ENCODE measurements at places on chromosomes 16 and 17.

DNA sequence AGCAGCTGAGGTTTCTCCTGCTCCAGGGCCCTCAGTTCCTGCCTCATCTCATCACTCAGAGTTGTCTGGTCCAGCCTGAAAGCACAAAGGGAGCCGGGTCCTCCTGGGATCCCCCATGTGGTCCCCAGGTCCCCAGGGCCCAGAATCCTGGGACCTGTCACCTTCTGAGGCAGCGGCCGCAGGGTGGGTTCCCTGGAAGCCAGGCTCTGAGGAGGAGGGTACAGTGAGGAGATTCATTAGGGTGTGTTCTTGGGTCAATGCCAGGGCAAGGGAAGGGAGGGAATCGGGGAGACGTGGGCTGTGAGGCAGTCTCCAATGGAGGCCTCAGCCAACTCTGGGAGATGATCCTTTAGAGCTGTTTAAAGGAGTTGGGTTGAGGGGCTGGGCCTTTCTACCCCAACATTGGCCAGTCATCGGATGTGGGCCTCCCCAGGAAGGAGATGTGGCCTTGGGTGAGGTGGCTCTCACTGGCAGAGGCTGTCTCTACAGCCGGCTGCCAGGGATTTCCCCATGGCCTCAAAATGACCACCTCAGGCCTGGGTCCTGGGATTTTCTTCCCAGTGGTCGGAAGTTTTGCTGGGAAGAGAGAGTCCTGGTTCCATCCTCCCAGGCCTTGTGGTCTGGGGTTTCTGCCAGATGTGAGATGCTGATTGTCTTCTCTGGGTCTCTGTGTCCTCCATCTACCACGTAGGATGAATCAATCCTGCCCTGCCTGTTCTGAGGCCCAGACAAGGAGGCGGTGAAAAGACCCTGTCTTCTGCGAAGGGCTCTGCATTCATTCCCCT is 47.3 kb downstream of the NLRP1 start:
- no peak overlapping the region for H3K4me3 ChIP-seq
- DNase-seq: no peak
- no peaks in the 10 kb centered on the region for H3K4me1 ChIP-seq
- no peak overlapping the region for H3K27ac ChIP-seq

- no peak overlapping the region for H3K4me3 ChIP-seq
- no peak overlapping the region for H3K27ac ChIP-seq
- no peaks in the 10 kb centered on the region for H3K36me3 ChIP-seq
- H3K27me3 ChIP-seq: no peaks in the 10 kb centered on the region
- no peak for DNase-seq
- no peaks in the 10 kb centered on the region for H3K4me1 ChIP-seq
Measured at GRCh38 chr17:31329221-31329620, 7.8 kb upstream of the EVI2A start.

DNA sequence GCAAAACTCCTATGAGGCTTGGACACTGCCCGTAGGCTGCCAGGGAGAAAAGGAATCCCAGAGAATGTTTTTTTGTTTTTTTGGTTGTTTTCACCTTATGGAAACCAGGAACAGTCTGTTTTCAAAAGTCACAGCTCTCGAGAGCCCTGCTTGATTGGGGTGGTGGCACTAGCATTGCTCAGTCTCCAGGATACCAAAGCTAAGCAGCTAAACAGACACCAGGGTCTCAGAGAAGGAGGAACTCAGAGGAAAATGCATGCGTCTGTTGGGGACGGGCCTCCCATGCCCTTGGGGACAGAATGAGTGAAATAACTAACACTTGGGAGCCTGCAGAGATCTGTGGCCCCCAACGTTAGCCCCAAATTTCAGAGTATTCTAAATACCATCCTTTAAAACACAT is 178.8 kb downstream of the SOX9 start:
- DNase-seq: no peak
- no peak overlapping the region for H3K4me3 ChIP-seq
- H3K36me3 ChIP-seq: no peaks in the 10 kb centered on the region
- H3K4me1 ChIP-seq: peaks cover 14% of the 10 kb centered on the region
- H3K27ac ChIP-seq: no peak overlapping the region

DNA sequence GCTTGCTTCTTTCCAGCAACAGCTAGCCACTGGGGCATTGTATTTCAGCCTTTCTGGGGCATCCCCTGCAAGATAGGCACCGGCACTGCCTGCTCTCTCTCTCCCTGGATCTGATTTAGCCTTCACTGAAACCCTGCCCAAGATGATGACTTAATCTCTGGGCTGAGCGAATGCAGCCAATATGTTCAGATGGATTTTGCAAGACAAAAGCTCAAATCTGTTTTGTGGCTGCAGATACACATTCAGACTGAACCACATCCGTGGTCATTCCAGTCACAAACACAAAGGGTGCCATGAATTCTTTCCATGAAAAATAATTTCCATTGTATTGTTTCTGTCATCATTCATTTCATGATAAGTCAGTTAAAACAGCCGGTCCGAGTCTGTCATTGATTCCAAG is 24.2 kb downstream of the SOST start:
- DNase-seq: no peak
- H3K4me3 ChIP-seq: no peak overlapping the region

DNA sequence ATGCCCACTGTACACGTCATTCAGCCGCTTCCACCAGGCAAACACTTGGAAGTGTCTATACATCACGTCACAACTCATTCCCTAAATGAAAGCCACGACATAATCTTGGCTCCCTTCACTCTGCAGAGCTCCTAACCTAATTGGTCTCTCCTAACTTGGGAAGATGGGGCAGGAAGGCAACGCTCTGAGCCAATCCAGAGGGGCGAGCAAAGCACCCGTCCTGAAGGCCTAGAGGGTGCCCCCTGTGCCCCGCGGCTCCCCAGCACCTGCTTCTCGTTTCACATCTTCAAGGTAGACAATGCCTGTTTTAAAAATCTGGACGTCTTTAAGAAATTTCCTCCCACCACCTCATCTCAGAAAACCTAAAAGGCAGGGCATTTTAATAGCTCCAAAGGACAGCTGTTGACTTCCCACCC is 1.0 kb downstream of the CSNK2A2 start:
- peaks cover 21% of the 10 kb centered on the region for H3K4me1 ChIP-seq
- H3K27ac ChIP-seq: peak overlapping the region; percentile 57
- no peak for DNase-seq
- peaks cover 37% of the 10 kb centered on the region for H3K27me3 ChIP-seq
- peak overlapping the region; percentile 93 for H3K4me3 ChIP-seq
- peaks cover 50% of the 10 kb centered on the region for H3K36me3 ChIP-seq

DNA sequence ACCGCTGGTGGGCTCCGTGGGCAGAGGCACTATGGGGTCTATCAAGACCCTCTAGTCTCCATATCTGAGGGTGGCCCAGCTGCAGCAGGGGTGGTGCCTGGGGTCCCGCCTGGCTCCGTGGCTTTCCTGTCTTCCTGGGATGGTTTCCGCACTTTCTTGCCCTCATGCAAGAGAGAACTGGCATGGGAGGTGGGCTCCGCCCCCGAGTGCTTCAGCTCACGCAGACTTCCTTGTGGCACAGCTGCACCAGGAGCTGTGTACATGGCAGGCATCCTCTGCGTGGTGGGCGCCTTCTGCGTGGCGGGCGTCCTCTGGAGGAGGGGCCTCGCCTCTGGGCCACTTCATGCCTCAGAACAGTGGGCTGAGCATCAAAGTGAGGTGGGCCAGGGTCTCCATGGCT is 73.1 kb downstream of the LMF1 start:
- H3K4me3 ChIP-seq: no peak overlapping the region
- no peak for DNase-seq
- H3K27ac ChIP-seq: no peak overlapping the region

- peaks cover 36% of the 10 kb centered on the region for H3K36me3 ChIP-seq
- peak; percentile 53 for DNase-seq
- H3K27me3 ChIP-seq: peaks cover 7% of the 10 kb centered on the region
- peaks cover 29% of the 10 kb centered on the region for H3K4me1 ChIP-seq
Measured at GRCh38 chr17:6555331-6556120, 829 bp downstream of the PITPNM3 start.

DNA sequence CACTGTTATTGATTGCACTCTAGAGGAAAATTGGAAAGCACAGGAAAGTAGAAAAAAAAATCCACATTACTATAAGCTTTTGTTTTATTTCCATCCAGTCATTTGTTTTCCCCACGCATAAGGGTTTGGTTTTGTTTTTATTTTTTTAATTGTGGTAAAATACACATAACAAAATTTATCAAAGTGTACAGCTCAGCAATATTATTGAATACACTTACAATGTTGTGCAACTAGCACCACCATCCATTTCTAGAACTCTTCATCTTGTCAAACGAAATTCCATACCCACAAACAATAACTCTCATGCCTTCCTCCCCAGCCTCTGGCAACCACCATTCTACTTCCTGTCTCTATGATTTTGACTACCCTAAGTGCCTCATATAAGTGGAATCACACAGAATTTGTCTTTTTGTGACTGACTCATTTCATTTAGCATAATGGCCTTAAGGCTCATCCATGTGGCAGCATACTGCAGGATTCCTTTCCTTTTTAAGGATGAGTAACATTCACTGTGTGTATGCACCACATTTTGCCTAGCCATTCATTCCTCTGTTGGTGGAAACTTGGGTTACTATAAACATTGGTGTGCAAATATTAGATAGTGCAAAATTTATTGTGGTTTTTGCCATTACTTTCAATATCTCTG is 11.1 kb downstream of the SPPL2C start:
- H3K4me1 ChIP-seq: no peaks in the 10 kb centered on the region
- H3K27ac ChIP-seq: no peak overlapping the region
- no peaks in the 10 kb centered on the region for H3K36me3 ChIP-seq
- no peak overlapping the region for H3K4me3 ChIP-seq
- DNase-seq: no peak

DNA sequence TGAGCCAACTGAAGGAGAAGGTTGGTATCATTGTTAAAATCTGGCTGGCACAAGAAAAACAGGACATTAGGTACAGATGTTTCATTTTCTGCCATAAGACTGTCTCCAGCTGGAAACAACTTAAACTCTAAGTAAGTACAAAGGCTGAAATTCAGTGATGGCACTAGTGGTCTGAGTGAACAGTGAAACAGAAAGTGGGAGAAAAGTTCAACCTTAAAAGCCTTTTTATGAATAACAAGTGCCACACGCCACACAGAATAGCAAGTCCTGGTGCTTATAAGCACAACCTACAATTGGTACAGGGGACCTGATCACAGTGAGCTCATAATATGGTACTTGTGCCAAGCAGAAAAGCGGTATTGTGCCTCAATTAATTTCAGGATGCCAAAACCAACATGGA is 56.7 kb downstream of the CEP112 start:
- H3K4me1 ChIP-seq: no peaks in the 10 kb centered on the region
- no peaks in the 10 kb centered on the region for H3K36me3 ChIP-seq
- H3K27ac ChIP-seq: no peak overlapping the region
- no peak for DNase-seq

DNA sequence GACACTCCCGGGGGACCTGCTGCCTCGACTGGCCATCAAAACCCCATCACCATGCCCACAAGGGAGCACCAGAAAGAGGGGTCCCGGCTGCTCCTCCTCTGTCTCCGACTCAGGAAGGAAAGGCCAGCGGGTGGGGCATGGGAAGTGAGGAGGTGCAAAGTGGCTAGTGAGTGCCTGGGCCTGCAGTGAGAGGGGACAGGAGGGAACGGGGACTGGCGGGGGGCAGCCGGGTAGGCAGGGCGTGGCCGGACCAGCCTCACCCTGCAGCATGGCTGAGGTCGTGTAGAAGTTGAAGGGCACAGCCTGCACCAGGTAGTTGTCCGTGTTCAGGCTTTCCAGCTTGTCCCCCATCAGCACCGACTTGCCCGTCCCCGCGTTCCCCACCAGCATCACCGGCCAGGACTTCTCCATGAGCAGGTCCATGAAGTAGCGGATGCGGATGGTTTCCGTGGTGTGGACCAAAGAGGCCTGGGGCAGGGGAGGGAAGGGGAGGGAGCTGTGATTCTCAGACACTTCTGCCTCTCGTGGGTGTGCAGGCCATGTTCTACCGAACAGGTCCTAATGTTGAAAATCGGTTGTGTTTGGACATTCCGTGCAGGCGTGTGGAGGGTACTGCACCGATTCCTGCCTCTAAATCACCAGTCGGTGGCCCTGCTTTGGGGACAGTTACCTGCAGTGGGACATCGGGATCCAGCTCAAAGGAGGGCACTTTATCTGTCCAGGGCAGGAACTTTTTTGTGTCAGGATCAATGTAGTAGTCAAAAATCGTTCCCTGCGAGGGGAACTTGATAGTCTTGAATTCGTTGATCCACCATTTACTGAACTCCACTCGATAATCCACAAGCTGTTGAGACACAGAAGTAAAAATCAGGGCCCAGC is 91.7 kb downstream of the DNAH17 start:
- no peak overlapping the region for H3K27ac ChIP-seq
- peaks cover 5% of the 10 kb centered on the region for H3K36me3 ChIP-seq
- peak overlapping the region; percentile 63 for H3K4me3 ChIP-seq
- peaks cover 42% of the 10 kb centered on the region for H3K27me3 ChIP-seq
- H3K4me1 ChIP-seq: peaks cover 9% of the 10 kb centered on the region

GRCh38 chr16:22705799-22706198 is 108.2 kb upstream of the HS3ST2 start:
- H3K27me3 ChIP-seq: peaks cover 27% of the 10 kb centered on the region
- no peaks in the 10 kb centered on the region for H3K36me3 ChIP-seq
- DNase-seq: no peak
- no peak overlapping the region for H3K4me3 ChIP-seq

DNA sequence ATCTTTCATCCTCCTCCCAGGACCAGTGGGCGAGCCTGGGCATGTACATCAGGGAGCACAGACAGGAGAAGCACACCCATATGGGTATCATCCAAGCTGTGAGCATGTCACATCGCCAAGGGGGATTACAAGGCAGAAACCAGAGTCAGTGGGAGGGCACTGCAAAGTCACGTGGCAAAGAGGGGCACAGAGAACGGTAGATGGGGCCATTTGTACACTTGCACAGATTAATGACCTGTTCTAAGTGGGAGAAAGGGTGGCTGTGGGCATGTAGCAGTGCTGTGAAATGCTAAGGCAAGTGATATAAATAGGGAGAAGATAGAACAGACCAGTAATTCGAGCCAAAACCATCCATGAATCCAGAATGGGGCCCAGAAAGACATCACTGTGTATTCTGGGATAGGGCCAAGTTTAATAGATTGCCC is 265.0 kb downstream of the CPPED1 start:
- no peaks in the 10 kb centered on the region for H3K27me3 ChIP-seq
- H3K27ac ChIP-seq: no peak overlapping the region
- no peak for DNase-seq
- peaks cover 3% of the 10 kb centered on the region for H3K36me3 ChIP-seq
- H3K4me3 ChIP-seq: no peak overlapping the region
- no peaks in the 10 kb centered on the region for H3K4me1 ChIP-seq

- peaks cover 9% of the 10 kb centered on the region for H3K4me1 ChIP-seq
- no peak overlapping the region for H3K4me3 ChIP-seq
- no peaks in the 10 kb centered on the region for H3K36me3 ChIP-seq
- H3K27ac ChIP-seq: no peak overlapping the region
- DNase-seq: no peak
Measured at GRCh38 chr16:24890746-24891145, 45.0 kb downstream of the SLC5A11 start.
